Kasumi-1 (cell line): ENCODE measurements at places on chromosomes 7 and 10.

- no peak for DNase-seq
Observed at GRCh38 chr7:44366986-44367385, 41.6 kb upstream of the CAMK2B start.

DNA sequence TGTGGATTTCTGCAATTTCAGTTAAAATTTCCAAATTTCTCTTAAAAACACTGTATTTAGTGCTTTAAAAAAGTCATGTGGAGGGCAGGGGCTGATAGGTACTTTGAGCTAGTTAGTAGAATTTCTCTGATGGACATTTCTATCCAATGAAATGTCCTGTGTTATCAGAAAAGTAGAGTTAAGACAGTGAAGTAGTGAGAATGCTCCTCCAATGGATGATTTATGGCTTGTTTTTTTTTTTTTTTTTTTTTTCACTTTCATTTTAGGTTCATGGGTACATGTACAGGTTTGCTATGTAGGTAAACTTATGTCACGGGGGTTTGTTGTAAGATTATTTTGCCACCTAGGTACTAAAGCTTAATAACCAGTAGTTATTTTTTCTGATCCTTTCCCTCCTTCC is 55.0 kb downstream of the BTAF1 start:
- DNase-seq, result no peak

DNA sequence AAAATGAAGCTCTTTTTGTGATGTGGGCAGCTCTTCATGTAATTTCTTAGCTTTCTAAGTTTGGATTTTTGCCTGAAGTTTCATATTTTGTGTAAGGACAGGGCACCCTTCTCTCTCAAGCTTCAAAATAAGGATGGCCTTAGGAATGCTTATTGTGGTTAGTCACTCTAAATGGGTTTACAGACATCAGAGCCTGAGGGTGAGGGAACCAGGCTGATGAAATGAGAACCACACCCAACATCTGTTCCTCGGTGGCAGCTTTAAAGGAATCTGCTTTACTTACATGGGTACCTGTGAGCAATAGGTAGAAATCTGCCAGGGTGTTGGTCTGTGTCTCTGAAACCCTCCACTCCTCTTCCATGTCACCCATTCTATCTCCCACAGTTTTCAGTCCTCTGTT is 174.3 kb downstream of the EMX2 start:
- no peak for DNase-seq

- DNase-seq, result no peak
Observed at GRCh38 chr10:12504628-12505027, 155.3 kb downstream of the CAMK1D start.

DNA sequence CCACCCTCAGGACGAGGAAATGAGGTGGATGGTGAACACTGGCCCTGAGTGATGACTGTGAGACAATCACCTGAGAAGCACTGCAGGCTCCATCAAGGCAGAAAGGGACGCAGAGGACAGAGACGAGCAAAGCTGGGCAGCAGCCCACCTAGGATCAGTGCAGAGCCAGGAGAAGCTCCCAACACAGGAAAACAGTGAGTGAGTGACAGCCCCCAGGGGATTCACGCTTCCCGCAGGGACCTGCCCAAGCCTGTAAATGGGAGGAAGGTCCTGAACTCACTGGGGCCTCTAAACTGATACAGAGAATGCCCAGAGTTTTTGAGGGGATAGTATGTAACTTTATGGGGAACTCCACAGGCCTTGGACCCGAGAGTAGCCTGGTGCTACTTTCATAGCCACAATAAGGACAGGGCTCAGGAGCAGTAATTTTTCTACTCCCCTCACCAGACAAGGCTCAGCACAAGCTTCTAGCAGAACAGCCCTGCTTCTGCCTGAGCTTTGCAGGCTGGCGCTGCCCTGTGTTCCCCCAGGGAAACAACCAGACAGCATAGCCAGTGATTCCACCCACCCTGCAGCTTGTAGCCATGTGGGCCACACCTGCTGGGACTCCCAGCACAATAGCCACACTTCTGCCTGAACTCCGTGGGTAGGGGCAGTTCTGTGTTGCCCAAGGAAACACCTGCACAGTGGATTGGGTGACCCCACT is 708.4 kb downstream of the POM121L12 start:
- DNase-seq, result no peak
